GM23338 (cell line): ENCODE measurements at places on chromosomes 3 and 15. TPM values are rescaled to one million over a fixed set of nuclear protein-coding genes. Genes with fewer than 3 reads are reported as not detected.

GRCh38 chr3:179272385-179272784 is 21.5 kb upstream of the KCNMB3 start:
- no peak for DNase-seq

DNA sequence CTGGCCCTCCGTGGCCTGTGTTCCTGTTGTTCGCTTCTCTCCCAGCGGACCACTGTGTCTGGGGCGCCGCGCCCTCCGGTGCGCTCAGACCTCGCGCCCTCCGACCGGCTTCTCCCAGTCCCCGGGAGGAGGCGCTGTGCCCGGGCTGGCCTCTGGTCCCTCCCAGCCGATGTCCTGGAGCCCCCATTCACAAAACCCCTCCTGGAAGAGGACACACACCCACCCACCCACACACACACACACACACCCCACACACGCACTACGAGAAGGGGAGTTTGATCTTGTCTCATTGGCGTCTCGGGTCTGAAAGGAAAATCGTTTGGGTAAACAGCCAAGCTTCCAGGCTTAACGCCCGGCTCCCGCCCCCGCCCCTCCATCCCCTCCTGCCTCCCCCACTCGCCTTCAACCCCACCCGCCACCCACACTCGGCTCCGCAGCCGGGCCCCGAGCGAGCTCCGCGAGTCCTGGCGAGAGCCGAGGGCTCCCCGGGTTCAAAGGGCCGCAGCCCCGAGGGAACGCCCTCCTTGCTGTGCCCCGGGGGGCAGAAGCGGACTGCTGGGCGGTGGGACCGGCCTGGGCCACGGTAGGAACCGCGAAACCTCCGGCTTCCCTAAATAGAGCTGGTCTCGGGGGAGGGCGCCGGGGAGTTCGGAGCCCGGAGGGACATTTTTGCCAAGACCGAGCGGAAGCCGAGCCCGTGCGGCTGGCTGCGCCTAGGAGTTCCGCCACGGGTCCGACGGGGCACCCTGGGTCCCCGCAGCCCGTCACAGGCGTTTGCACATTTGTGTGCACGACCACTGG is 23.6 kb downstream of the NR2F2 start:
- DNase-seq = peak; percentile 80

GRCh38 chr3:7385635-7386034 is 524.7 kb downstream of the GRM7 start:
- no peak for DNase-seq

GRCh38 chr15:91696981-91697380 is 156.5 kb upstream of the SLCO3A1 start:
- no peak for DNase-seq

GRCh38 chr15:62066663-62067447 is at the start of gene C2CD4A:
TSS of gene C2CD4A (plus strand) at chr15:62066977. CDS start at chr15:62067614, 637 bp downstream.
- DNase-seq = peak; percentile 97

DNA sequence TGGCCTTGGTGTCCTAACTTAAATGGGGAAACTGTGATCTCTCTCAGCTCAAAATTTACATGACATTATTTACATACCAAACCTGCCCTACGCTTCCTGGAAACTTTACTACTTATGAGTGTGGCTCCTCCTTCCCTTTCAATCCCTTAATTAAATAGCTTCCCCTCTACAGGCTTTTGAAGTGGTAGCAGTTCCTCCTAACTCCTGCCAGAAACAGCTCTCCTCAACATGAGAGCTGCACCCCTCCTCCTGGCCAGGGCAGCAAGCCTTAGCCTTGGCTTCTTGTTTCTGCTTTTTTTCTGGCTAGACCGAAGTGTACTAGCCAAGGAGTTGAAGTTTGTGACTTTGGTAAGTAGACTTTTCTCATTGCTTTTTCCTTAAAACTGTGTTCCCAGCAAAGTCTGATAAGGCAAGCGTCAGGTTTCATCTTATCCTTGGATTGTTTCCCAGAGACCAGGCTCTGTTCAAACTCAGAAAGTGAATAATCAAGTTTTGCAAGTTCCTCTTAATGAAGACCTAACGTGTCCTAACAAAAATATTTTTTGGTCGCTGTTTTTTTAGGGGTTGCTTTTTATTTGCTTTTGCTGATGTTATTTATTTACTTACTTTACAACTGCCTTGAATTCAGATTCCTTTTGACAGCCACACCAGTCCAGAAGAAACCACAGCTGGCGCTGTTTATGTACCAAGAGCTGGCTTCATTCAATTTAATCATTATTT is at the start of gene ACP3:
Gene ACP3, plus strand, starts transcription at position 179 of the 720 bp plus-strand sequence. Its CDS starts 50 bp downstream, at position 229.
- DNase-seq = peak; percentile 80

DNA sequence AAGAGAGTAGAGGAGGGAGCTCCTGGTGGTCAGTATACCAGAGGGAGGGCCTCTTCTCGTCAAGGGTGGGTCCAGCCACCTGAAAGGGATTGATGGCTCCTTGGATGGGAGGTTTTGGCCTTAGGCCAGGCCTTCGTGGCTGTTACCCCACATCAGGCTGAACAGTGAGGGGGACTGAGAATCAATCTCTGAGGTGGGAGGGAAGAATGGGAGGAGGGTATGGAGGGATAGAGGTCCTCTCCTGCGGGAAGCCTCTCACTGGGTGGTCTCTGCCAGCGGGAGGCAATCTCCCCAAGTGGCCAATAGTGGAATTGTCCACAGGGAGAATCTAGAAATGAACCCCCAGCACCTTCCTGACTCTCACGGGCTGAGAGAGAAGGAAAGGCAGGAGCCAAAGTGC is 53.5 kb downstream of the BSN start:
- DNase-seq = peak; percentile 35

DNA sequence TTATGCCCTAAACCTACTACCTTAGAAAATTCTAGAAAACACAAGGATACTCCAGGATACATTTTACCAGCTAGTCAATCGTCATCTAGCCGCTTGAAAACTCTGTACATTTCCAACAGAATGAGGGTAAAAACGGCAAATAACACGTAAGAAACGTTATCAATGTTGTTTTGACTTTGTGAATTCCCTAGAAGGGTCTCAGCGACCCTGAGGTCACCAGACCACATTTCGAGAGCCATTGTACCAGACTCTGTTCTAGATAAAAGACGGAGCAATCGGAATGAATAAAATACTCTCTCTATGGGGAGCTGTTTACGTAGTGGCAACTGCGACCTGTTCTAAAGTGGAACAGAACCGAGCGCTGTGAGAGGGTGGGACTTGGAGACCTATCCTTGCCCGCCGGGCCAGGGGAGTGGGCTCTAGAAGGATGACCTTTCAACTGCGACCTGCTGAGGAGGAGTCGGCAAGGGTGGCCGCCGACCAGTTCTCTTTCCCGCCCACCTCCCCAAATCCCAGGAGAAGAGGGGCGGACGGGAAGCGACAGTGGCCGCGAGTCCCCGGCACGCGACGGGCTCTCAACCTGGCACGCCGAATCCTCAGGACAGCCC is 778 bp upstream of the AP4E1 start:
- DNase-seq = peak; percentile 68

GRCh38 chr3:3737531-3737930 is 61.7 kb upstream of the LRRN1 start:
- no peak for DNase-seq

Gene LMAN1L
- not detected in 2 replicates for total RNA-seq

Gene GRAMD2A
- 2.8 and 3.3 TPM in 2 replicates for total RNA-seq

Gene WDR72
- 1.9 and 2.1 TPM in 2 replicates for total RNA-seq

Gene LYZL4
- total RNA-seq = not detected in 2 replicates

Gene THPO
- total RNA-seq = 0.14 and 0.97 TPM in 2 replicates

Gene TUSC7
- not detected in 2 replicates for total RNA-seq

Gene CACNA1D
- 1.1 and 1.7 TPM in 2 replicates for total RNA-seq

Gene AMT
- 32.8 and 39.9 TPM in 2 replicates for total RNA-seq
